ENCODE measurements at places on chromosomes 6 and 20.

DNA sequence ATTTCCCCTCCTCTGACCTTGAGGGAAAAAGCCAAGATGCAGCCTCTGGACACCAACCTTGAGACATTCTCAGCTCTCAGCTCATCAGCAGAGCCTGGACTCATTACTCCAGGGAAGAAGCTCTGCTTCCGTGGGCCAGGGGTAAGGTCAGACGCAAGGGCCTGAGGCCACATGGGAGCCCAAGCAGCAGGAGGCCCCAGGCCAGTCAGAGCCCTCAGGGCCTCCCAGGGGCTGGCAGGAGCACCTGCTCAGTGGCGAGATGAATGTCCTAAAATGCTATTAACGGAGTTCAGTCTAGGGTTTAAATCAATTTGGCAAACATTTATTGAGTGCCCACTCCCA is 208.6 kb downstream of the ERMARD start:
- DNase-seq: no peak

DNA sequence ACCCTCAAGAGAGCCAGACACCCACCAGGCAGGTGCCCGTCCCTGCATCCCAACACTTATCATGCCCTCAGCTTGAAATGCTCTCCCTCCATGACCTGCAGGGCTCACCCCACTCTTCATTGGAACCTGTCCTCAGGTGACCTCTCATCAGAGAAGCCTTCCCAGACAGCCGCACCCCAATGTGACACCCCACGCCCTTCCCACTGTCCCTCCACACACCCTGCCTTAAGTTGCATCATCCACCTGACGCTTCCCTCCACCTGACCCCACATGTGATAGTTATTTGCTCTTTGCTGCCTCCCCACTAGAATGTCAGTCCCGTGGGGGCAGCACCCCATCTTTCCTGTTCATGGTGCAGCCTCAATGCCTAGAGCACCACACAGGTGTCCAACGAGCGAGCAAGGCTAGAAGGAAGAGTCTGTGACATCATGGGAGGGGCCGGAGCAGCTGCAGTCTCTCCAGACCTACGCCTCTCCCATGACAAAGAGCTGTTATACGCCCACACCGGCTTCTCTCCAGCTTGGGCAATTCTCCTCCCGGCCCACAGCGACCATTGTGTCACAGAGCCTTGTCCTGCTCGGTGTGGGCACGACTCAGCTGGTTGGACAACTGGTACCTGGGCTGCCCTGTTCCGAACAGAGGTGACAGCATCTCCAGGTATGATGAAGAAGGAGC is 58.2 kb downstream of the NFATC2 start:
- DNase-seq: no peak

DNA sequence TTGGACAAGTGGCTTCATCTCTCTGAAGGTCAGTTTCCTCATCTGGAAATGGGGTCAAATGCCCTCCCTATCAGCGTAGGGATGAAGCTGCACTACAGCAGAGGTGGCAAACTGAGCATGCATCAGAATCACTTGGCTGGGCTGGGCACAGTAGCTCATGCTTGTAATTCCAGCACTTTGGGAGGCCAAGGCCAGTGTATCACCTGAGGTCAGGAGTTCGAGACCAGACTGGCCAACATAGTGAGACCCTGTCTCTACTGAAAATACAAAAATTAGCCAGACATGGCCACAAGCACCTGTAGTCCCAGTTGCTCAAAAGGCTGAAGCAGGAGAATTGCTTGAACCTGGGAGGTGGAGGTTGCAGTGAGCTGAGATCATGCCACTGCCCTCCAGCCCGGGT is 6.7 kb upstream of the MMP9 start:
- DNase-seq: no peak

- DNase-seq: no peak
These were observed 22.2 kb upstream of the GABRR1 start for GRCh38 chr6:89239338-89239737.

DNA sequence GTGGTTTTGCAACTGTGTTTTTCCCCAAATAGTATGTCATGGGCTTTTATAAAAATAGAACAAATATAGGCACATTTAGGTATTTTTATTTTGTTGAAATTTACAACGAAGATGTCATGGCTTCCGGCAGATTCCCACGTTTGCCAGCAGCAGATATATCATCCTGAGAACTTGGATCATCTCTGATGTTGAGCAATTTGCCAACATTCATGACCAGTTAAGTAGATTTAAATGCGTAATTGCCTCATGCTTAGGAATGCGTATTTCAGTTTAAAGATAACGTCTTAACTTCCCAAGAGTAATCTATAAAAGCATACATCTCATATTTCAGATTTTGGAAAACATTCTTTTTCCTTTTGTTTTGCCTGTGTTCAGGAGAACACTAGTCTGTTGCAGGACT is 457.8 kb downstream of the QKI start:
- no peak for DNase-seq

DNA sequence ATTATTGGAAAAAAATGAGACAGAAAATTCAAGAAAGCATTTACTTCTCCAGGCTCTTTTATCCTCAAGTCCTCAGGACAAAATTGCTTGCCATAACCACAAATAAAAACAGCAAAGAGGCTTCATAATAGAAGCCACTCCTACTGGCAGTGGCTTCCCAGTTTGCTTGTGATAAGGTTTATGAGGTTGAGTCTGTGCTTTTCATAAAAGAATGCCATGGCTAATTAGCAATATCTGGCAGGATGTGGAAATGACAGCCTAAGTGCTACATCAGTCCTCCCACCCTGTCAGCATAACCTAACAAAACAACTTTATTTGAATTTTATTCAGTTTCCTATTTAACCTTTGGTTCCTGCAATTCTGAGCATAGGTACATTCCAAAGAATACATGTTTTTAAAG is 80.9 kb upstream of the HTR1E start:
- DNase-seq: no peak

DNA sequence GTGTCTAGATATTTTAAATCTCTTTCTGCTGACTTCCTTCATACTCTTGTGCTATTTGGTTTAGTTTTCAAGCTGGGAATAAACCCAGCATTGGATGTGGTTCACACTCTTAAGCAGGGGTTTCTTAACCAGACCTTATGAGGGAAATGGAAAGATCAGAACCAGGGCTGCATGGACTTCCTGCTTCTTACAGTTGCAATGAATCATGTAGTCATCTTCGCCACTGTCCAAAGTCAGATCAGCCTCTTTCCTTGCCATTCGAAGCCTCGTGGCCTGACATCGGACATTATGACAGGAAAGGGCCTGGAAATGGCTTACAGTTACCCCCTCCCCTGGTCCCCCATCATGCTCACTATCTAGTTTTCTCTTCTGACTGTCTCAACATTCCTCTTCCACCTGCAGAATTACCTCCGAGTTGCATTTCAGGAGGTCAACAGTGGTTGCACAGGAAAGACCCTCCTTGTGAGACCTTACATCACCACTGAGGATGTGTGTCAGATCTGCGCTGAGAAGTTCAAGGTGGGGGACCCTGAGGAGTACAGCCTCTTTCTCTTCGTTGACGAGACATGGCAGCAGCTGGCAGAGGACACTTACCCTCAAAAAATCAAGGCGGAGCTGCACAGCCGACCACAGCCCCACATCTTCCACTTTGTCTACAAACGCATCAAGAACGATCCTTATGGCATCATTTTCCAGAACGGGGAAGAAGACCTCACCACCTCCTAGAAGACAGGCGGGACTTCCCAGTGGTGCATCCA is 16.8 kb upstream of the NAA20 start:
- DNase-seq: no peak

GRCh38 chr20:36574366-36575135 is 1.2 kb downstream of the TGIF2 start:
- DNase-seq: peak; percentile 78

GRCh38 chr6:166444446-166444845 is 61.7 kb upstream of the MPC1 start:
- DNase-seq: no peak

GRCh38 chr6:129513471-129513870 is 196.5 kb downstream of the ARHGAP18 start:
- DNase-seq: no peak

DNA sequence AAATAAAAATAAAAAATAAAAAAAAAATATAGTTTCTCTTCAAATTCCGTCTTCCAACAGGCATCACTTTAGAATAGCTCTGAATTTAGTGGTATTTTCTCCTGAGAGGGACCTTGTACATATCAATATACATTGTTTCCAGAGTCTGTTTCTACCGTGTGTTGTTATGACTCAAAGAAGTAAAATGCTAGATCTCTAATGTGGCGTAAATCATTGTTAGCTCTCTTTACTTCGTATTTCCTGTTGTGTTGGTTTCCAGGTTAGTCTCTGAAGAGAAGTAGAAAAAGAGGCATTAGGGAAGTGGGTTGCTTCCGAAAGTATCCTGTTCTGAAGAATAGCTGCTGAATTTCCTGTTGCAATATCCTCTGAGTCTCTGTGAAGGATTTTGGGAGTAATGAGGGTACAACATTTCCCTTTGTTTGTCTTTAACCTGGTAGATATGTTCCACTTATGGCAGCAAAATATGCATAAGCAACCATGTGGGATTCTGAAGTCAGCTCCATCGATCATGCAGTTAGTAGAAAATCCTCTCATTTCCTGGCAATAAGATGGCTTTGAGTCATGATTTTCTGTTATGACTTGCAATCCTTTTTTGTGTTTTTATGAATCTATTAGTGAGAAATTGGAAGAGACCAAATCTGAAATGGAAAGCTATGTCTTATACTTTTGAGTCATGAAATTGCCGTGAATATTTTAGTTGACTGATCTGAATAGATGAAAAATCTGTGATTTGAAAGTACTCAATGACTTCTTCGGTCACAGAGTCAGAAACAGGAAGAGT is 42.0 kb upstream of the MCHR2 start:
- no peak for DNase-seq

DNA sequence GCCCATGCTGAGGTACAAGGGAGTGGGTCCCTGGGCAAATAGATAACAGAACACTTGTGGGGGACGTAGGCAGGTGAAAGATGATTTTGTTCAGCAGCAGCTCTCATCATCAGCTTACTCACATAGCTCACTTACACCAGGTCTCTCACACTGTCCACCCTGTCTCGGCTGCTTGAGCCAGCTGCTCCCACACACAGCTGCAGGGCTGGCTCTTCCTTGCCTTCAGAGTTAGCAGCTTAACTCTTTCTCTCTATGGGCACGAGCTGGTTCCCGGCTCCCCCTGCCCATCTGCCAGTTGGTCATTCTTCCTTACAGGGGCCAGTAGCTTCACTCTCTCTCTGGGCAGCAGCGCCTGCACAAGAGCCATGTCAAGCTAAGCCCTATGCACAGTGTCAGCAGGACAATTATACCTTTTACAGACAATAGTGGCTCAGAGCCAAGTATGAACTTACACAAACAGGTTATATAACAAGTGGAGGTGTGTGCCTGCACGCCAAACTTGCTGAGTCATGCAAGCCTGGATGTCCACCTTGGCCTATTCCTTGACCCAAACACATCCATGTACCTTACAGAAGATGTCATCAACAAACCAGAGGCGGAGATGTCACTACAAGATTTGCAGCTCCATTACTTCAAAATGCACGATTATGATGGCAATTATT is 18.7 kb downstream of the ZNF391 start:
- no peak for DNase-seq

DNA sequence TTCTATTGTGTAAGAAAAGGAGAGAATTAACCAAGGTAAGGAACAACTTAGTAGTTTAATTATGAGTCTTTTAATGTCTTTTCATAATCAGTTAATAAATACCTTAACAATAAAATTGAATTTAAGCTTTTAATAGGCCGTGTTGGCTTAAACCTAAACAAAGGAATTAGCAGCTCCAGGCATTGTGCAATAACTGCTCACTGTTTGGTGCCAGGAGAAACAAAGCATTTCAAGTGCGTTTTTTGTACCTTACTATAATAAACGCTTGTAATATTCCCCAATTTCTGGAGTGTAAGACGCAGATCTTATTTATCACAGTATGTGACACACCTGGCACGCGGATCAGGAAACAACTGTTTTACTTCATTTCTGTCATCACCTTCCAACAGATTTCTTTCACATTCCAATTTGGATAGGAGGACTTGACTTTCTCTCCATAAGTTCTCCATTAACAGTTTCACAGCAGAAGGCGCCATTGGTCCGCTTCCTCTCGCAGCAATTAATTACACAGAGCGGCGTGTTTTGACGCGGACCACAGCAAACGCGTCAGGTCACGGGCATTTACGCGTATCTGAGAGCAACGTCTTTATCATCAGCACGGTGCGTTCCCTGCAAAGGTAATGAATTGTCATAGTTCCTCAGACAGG is 335.8 kb upstream of the NT5E start:
- DNase-seq: no peak

- no peak for DNase-seq
These were observed 3.5 kb upstream of the LTA start for GRCh38 chr6:31568537-31568961.

- DNase-seq: no peak
These were observed 21.6 kb downstream of the KCNB1 start for GRCh38 chr20:49460916-49461315.

- DNase-seq: no peak
These were observed 193.8 kb downstream of the SMOC2 start for GRCh38 chr6:168634541-168635328.

- DNase-seq: no peak
These were observed 307.4 kb downstream of the EYA4 start for GRCh38 chr6:133548423-133549159.

Data from retina (tissue), 1 donor.